Right renal cortex interstitium (tissue), 3 donors: ENCODE measurements at places on chromosomes 2 and 18. TPM values are rescaled to one million over a fixed set of nuclear protein-coding genes. Genes with fewer than 3 reads are reported as not detected.

TMEM163 gene
- 1.1 TPM for polyA plus RNA-seq

TSPYL6 gene
- not detected for polyA plus RNA-seq

GRCh38 chr2:3513026-3513810, 6.1 kb downstream of the ADI1 start:
- no peak for DNase-seq

C2orf92 gene
- polyA plus RNA-seq: 6.6 TPM

- DNase-seq: no peak
Observed at GRCh38 chr18:9684881-9685614, 23.1 kb upstream of the RAB31 start.

SERPINB3 gene
- polyA plus RNA-seq: not detected

CD28 gene
- 1.9 TPM for polyA plus RNA-seq

DNA sequence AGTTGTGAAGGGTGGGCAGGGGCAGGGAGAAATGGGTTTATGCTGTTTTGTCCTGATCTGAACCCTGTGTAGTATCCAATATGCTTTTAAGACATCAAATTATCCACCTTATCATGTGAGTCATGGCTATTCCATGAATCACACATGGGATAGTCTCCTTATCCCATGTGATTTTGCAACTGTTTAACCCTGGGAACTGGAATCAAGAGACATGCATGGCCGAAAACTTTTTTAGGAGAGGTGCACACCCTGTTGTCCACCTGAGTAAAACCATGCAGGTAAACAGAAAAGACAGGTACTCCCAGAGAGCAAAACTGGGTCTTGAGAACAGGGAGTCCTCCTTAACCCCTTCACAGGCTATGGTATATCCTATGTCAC, 490.6 kb upstream of the HS6ST1 start:
- DNase-seq: no peak

CYS1 gene
- polyA plus RNA-seq: 100 TPM
